Hematopoietic multipotent progenitor cell treated with erythropoietin and hydrocortisone succinate and interleukin-3 and kit ligand, for 4 days (in vitro differentiated cells): ENCODE measurements at places on chromosomes 12 and 14.

DNA sequence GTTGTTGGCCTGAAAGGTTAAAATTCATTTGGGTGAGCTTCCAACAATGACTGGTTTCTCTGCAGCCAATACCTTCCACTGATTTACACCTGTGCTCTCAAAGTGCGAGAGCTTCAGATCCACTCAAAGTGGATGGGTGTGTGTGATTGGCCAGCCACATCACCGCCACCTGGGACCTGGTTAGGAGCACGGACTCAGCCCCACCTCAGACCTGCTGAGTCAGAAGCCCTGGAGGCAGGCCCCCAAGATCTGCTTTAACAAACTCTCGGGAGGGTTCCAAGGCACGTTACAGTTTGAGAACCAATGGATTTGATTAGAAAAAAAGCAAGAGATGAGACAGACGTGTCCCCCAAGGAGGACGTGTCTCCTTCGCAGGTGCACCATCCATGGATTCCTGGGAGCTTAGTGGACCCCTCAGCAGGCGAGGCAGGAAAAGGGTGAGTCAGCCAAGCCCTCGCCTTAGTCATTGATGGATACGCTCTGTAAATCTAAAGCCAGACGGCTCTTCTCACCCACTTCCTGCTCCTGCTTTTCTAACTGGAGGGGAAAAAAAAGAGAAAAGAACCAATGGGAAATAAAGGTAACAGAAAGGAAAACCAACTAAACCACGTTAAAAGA is 24.5 kb downstream of the FZD10 start:
- DNase-seq: no peak

- DNase-seq: no peak
These were observed 149.1 kb upstream of the HMGA2 start for GRCh38 chr12:65675141-65675621.

GRCh38 chr12:89421092-89421835 is 69.0 kb upstream of the DUSP6 start:
- no peak for DNase-seq

DNA sequence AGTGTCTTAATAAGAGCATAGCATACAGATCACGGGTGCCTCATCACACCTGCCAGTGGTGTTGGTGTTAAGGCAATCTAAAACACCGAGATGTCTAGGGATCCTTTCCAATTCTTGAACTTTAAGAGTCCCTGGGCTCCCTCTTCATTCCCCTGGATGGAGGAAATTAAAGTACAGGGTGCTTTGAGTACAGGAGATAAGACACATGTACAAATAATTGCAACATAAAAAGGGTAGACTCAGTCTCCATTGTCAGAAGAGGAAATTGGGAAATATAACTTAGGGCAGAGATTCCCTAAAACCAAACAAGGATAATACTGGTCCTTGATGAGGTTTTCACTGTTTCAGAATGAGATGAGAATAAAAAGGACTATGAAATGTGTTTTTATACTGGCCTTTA is 34.9 kb downstream of the SCFD1 start:
- DNase-seq: no peak

GRCh38 chr12:13242936-13243335 is 46.4 kb downstream of the EMP1 start:
- DNase-seq: no peak

DNA sequence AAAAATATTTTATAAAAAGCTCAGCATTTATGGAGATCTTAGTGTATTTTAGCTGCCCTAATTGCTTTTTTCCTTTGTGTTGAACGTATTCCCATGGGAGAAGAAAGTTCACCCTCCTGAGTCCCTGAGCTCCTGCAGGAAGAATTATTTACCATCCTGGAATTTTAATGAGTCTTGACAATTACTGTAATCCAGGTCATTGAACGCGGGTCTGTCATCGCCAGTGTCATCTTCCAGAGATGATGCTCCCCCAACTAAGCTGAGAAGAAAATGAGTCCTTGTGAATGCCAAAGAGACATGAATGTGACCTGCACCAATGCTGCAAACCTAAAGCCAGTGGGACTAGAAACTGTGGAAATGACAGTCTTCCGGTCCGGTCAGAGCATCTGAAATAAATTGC is 129.5 kb downstream of the FBXL14 start:
- no peak for DNase-seq

GRCh38 chr12:121751749-121752351 is 39.3 kb downstream of the TMEM120B start:
- no peak for DNase-seq

- no peak for DNase-seq
These were observed 30.6 kb upstream of the FBXO34 start for GRCh38 chr14:55240526-55241178.

GRCh38 chr12:98345308-98345876 is 170.0 kb upstream of the TMPO start:
- DNase-seq: peak; percentile 68

DNA sequence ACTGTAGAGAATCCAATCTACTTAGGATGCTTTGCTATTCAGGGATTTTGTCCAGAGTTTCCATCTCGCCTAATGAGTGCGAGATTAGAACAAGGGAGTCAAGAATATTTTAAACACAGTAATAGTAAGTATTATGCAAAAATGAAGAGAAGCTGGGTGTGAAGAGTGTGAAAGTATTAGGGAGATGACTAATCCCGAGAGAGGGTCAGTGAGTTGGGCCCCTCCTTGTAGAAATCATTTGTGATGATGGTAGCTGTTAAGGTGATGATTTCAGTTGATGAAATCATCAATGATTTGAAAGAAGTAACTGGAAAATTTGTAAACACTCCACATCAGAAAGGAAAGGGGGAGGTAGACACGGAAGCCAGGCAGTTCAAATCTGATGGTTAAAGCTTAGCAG is 478.9 kb upstream of the MGAT4C start:
- DNase-seq: no peak

DNA sequence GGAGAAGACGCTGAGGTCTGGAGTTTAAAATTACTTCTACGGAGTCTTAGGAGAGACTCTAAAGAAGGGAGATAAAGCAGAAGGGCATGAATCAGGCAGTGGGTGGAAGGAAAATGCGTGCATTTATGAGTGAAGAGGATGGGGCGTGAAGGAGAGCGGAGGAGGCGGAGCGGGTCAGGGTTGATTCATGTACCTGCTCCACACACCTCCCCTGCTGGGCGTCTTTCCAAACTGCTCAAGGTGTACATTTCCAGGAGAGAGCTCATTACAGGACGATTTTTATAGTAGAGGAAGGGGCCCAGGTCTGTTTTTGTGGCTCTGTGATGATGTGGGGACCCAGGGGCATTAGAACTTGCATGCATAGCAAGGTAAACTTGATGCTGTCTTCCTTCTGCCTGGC is 65.0 kb upstream of the ASPG start:
- DNase-seq: no peak

DNA sequence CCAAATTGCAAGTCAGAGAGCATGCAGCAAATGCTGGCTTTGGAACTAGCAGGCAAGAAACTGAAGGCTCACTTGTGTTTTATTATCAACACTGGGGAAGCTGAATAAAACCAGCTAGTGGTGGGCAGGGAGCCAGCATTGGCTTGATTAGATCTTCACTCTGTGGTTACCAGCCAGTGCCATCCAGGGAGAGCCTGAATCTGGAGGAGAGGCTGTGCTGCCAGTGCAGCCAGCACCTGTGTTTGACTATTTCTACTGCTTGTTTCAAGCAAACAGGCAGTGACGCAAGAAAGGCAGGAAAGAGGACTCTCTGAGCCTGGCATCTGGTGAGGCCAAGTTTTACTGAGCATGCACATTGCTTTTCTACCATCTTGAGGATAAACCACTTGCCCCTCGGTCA is 247.0 kb downstream of the PHLDA1 start:
- peak; percentile 85 for DNase-seq

- no peak for DNase-seq
These were observed 8.0 kb downstream of the PGAM5 start for GRCh38 chr12:132718644-132719043.

DNA sequence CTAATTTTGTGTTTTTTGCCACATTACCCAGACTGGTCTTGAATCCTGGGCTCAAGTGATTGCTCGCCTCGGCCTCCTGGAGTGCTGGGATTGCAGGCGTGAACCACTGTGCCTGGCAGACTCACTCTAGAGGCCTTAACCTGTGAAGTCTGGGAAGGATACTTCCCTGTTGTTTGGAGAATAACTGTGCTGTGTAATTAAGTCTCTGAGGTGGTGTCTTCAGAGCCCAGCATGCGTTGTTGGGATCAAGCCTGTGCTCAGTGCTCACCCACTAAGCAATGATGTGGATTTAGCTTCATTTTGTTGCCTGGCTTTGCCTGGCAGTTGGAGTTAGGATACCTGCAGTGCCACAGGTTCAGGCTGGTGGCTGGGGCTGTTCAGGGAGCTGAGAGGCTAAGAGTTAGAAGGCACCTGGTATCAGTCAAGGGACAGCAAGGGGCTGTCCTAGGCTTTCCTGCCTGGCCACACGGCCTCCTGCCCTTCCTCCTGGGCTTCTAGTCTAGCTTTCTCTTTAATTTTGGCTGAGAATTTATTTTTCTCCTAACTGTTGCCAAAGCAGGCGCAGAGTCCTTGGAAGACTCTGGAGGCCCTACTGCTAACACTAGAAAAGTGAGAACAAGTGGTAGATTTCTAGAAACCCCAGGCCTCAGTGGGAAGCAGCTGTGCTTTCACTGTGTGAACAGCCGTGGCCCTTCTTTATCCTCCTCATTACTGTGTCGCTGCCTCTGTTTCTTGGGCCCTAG is 38.5 kb downstream of the EP400 start:
- DNase-seq: no peak

- peak; percentile 18 for DNase-seq
These were observed 46.1 kb downstream of the DNAH10 start for GRCh38 chr12:123808167-123808566.

DNA sequence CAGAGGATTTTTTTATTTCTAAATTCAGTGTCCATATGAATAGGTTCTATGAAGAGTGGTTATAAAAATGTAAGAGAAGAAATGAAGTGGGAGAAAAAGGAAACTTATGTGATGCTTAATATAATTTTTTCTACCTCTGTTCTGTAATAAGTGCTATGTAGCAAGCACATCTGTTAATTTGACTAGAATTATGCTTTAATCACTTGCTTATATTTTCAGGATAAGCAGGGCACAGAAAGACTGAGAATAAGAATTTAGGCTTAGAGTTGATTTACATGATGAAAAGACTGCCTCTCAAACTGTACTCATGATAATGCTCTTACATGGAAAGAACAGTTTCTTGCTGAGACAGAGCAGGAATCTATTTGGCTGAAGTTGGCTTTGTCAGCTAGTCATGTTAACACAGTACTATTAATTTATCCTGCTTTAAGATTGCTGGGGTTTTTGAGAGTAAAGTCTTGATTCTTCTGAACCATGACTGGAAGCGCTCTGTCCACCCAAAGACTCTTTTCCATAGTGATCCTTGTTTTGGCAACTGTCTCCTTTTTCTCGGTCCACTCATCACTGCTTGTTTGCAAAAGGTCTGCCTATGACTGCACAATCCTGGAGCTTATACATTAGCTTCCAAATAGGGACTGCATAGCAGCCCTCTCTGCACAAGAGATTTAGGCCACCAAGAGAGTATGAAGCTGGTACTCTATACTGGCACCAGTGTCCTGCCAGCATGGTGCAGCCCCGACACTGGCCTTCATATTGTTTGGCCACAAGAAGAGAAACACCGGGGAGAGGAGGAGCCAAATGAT is 98.8 kb downstream of the AKAP6 start:
- no peak for DNase-seq

- no peak for DNase-seq
These were observed 134.0 kb downstream of the SRGAP1 start for GRCh38 chr12:63978519-63978918.

- DNase-seq: no peak
These were observed 19.8 kb downstream of the PTPRB start for GRCh38 chr12:70617450-70617849.

- no peak for DNase-seq
These were observed 650.0 kb downstream of the FLRT2 start for GRCh38 chr14:86179980-86180379.

- DNase-seq: peak; percentile 24
These were observed 35.1 kb downstream of the SCYL2 start for GRCh38 chr12:100302081-100302480.

- DNase-seq: peak; percentile 91
These were observed 232.1 kb downstream of the CACNA1C start for GRCh38 chr12:2284857-2285256.

DNA sequence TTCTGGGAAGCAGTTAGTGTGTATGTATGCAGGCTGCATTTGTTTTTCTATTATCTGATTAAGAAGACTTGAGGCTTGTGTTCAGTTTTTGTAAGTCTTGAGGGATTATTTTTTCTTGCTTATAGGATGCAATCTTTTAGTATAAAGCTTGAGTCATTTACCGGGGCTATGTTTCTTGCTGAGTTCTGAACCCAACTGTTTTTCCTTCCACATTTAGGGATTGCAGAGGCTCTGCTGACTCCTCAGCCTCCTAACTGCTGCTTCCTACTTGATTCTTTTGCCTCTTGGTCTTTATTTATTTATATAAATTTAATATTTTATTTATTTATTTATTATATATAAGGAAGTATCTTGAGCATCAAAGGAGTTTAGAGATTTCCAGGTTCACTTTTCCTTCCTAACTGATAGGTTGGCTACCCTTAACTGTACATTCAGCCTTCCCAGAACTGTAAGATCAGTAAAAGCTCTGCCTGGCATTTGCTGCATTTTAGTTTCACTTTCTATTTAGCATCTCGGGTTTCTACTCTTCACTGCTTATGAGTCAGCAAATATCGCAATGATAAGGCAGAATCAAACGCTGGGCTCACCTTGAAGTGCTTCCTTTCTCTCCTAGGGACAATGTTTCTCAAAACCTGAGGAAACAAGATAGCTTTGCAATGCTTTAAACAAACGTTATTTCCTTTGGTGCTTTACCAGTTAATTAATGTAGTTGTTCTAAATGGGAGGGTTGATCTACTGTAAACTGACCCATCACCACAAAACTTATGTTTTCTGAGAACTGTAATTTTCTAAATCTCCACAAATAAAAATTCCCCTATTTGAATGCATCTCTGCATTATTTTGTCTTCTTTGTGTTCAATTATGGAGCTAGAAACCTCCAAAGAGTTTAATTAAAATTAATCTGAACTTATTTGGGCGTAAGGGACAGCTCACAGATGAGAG is 1183.7 kb upstream of the TMEM132C start:
- peak; percentile 88 for DNase-seq

DNA sequence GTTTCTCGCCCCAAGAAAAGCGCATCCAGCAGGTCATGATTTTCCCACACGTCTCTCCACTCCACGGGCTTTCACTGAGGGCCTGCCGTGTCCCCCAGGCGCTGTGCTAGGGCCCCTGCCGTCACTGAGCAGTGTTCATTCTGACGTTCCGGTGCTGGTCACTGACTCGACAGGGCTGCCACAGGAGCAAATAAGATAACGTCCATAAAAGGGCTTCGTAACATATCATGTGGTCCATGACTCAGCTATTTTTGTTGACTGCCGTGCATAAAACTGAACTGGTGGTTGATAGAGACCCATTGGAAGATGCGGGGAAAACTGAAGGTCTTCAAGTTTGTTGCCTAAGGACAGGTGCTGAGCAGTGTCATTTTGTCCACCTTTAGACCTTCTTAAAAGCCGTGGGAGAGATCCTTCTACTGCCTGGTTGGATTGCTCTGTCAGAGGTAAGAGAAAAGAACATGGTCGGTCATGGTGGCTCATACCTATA is 46.3 kb downstream of the ADGRD1 start:
- peak; percentile 41 for DNase-seq

GRCh38 chr12:62787611-62788010 is 147.3 kb downstream of the PPM1H start:
- no peak for DNase-seq

GRCh38 chr14:73251516-73252215 is 14.4 kb downstream of the PAPLN start:
- no peak for DNase-seq
